Activated naive CD4-positive, alpha-beta T cell treated with anti-CD3 and anti-CD28 coated beads, Interleukin-2, amount 50 U/mL, for 16 hours (primary cell): ENCODE measurements at places on chromosomes 11 and 22.

DNA sequence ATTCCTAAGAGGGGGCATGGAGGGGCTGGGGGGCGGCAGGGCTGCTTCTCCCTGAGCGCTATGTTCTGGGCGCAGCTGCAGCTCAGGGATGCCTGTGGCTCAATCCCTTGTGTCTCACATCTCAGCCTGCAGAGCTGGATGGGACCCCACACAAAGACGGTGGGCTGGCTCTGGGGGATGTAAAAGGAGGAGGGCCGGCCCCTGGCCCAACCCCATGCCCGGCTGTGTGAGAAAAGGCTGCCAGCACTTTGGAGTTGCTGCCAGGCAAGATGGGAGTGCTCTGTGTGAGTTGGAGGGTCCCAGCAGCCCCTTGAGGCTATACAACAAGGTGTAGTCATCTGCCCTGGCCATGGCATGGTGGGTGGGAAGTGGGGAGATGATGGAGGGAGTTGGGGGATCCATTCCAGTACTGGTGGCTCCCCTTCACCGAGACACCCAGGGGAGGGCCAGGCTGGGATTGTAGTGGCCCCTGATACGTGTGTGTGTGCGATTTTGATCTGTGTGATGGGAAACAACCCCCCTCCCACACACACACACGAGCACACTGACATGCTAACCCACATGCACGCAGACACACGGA is 1.3 kb upstream of the TBX10 start:
- DNase-seq: no peak

DNA sequence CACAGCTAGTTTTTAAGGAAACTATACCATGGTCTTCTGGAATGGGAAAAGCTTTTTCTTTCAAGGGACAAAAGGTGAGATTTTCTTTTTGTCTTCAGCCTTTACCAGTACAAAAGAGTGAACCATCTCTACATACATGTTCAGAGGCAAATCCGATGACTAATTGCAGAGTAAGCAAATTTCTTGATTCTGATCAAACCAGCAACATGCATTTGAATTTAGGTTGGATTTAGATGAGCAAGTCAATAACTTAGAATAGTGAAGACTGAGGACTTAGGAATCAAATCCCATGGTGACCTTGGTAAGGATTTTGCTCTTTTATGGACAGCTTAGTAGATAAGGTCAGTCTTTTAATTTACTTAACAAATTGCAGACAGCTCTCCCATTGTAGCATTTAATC is 65.9 kb upstream of the BLID start:
- no peak for DNase-seq

GRCh38 chr11:114159802-114160632 is 100.5 kb downstream of the ZBTB16 start:
- DNase-seq: peak; percentile 87

DNA sequence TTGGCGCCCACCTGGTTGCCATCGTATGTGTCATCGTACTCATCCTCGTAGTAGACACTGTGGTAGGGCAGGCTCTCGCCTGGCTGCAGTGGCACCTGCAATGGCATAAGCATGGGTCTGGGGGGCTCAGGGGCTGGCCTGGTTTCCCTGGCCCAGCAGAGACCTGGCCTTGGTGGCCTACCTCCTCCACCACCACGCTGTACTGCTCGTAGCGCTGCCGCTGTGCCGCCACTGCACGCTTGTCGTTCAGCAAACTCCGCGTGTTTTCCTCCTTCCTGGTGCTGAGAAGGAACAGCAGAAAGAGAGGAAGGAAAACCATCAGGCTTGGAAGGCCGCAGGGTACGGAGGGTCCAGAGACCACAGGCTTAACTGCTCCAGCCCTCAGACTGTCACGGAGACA is 26.2 kb downstream of the UQCR10 start:
- DNase-seq: no peak

DNA sequence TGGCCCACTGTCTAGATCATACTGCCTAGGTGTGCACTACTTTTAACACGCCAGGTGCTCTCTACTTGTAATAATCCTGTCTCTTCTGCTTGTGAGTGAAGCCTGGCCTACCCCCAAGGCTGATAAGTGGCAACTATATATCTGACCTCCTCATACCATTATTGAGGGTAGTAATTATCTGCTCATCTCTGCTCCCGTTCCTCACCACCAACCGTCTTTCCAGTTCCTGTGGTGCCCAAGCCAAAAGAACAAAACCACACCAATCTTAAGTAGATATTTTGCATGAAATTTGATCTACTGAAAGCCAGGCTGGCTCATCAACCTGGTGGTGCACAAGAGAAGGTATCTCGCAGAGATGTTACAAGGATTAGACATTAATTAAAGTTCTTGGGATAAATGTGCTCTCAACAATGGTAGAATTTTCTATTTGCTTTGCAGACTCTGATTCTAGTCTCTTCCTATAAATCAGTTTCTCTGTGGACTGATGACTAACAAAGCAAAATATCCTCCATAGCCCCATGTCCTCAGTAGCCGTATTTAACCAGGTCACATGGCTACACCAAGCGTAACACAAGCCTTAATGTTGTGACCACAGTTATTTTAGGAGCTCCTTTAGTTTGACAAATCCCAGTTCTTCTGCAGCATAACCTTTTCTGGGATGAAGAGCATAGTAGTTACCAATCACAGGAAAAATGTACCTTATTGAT is 267.2 kb downstream of the NTM start:
- no peak for DNase-seq
